Activated CD4-positive, alpha-beta T cell treated with anti-CD3 and anti-CD28 coated beads, Interleukin-2, Interleukin-4, amounts not matched to agents 100 ng/mL and 50 ng/mL, durations not matched to agents 16 hours and 8 hours (primary cell): ENCODE measurements at places on chromosomes 7 and 10.
A peak's percentile ranks its signal among the peaks of the same experiment; 100 is the strongest.

DNA sequence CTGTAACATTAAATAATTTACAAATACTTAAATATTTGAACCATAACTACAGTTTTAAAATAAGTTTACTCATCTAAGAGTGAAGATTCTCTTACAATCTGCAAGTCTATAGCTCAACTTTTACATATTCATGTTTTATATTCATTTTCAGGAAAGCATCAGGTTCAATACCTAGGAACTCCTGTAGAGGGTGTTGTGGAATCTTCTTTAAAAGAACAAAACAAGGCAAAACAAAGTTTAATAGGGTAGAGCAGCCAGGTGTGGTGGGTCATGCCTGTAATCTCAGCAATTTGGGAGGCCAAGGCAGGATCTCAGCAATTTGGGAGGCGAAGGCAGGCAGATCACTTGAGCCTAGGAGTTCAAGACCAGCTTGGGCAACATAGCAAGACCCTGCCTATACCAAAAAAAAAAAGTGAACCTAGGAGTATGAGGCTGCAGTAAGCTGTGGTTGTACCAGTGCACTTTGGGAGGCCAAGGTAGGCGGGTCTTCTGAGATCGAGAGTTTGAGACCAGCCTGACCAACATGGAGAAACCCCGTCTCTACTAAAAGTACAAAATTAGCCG is 45.1 kb downstream of the ST8SIA6 start:
- DNase-seq: peak; percentile 37

DNA sequence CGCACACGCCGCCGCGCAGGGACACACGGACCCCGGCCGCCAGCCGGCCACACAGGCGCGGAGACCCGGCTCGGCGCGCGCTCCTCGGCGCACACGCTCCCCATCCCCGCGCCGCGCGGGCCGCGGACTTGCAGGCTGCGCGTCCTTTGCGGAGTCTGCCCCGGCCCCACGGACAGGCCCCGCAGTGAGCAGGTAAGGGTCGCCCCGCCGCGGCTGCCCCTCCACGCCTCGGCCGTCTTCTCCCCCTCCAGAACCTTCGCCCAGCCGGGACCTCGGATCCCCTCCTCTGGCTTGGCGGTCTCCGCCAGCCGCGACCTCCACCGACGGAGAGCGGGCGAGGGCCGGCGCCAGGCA is 356 bp downstream of the ADCYAP1R1 start:
- no peak for DNase-seq

DNA sequence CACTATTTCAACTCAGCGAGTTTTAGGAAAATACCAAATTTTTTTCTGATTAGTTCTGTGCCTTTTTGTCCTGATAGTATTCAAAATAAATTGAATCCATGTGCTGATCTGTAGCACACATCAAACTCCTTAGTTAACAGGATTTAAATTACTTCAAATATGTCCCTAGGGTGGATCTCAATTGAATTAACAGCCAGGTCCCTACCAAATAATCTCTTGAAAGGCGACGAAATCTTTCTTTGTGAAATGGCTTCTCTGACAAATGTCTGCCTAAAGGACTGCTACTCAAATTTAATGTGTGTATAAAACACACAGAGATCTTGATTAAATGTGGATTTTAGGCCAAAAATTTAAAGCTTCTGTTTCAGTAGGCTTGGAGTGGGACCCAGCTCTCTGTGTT is 989.6 kb upstream of the KCND2 start:
- DNase-seq: no peak

- DNase-seq: no peak
Observed at GRCh38 chr7:82359426-82359825, 84.2 kb downstream of the CACNA2D1 start.

DNA sequence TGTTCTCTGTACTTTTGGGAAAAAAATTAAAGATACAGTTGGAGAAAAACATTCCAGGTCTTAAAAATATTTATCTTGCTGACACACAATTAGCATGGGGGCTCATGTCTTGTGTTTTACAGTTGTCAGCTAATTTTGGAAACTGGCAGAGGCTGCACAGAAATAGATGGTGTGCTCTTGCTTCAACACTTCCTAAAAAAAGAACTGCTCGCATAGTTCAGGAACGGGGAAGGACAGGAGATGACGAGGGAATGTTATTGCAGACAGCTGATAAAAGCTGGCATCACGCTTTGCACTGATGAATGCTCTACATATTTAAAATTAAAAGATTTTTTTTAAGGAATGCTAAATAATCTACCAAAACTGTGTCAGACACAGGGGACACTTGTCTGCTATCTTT is 103.5 kb upstream of the CELF2 start:
- DNase-seq: no peak

- DNase-seq: peak; percentile 34
Observed at GRCh38 chr10:60524541-60524940, 134.9 kb upstream of the ANK3 start.
